Endodermal cell (in vitro differentiated cells): ENCODE measurements at places on chromosomes 1 and 21.

- DNase-seq: no peak
These were observed 374.8 kb downstream of the BRINP3 start for GRCh38 chr1:190102757-190103326.

DNA sequence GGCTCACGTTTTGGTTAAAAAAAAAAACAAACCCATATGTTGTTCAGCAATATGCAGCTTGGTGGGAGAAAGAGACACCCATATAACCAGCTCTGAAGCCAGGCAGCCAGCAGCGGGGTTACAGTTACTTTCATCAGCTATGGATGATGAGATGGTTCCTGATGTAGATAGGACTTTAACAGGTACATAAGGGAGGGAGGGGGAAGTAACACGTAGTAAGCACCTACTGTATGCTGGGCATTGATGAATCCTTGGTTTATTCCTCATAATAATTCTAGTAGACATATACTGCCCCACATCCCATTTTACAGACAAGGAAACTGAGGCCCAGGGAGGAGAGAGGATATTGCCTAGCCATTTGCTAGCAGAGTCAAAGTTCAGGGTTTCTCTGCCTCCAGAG lies 2.0 kb downstream of the SLC1A7 start:
- no peak for DNase-seq

GRCh38 chr1:212635141-212635631 lies 26.6 kb downstream of the ATF3 start:
- DNase-seq: no peak

DNA sequence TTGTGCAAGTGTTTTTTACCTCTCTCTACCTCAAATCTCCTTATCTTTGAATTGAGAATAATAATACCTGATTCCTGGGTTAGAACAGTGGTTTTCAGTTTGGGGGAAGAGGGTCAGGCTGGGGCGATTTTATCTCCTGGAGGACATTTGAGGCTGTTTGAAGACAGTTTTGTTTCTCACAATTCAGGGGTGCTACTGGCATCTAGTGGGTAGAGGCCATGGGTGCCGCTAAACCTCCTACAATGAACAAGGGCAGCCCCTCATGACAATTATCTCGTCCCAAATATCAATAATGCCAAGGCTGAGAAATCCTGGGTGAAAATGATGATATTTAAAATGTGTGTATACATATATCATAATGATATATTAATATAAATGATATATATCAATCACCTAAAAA lies 139.1 kb upstream of the USH2A start:
- DNase-seq: no peak

DNA sequence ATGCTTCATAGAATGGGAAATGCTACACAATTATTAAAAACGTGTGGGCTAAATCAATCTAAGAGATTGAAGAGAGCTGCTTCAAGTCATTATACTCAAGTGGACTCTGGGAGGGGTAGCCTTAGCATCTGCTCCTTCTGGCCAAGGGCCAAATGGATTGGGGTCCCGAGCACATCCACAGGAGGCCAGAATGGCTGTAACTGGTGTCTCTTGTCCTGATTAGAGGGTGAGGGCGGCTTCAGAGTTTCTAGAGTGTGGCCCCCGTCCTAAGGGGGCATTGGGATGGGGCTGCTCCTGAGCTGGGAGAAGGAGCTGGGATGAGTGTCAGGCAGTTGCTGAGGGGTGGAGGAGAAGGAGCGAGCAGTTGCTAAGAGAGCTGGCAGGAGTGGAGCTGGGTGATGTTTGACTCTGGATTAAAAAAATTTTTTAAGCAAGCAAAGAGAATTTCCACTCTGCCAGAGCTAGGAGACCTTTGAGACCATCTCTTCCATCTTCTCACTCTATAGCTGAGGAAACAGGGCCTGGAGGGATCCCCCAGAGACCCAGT lies 71.3 kb upstream of the TLR5 start:
- no peak for DNase-seq

DNA sequence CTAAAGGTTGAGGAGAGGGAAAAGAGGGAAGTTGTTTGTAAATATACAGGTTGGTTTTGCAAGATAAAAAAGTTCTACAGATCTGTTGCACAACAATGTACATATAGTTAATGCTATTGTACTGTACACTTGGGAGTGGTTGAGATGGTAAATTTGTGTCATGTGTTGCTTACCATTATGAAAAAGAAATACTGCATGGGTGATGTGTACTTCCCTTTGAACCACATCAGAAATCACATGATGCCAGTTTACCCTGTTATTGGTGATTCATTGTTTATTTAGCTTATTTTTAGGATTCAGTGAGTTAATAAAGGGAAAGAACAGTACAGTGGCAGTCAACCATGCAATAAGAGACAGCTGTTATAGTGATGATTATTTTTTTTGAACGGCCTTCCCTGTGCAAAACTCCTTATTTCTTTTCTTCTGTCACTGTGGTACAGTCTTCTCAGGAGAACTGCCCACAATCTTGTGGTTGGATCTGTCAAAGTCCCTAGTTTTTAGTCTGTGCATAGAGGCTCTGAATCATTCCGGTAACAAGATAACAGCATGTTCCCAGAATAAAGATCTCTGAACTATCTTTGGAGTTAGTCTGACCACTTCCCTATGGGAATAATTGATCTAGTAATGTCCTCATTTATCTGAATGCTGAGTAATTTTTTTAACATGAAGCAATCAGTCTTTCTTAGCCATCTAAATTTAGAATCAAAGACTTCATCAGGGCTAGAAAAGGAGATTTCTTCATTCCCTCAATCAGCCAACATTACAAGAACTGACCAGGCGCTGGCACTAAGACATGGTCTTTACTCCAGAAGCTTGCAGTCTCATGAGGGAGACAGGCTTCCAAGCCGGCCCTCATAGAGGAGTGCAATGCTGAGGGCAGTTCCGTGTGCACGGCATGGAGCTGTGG lies 84.2 kb downstream of the SH3GLB1 start:
- DNase-seq: no peak
